RPMI7951 (cell line): ENCODE measurements at places on chromosomes 2 and 18. TPM values are rescaled to one million over a fixed set of nuclear protein-coding genes. Genes with fewer than 3 reads are reported as not detected.
A peak's percentile ranks its signal among the peaks of the same experiment; 100 is the strongest.

FTCDNL1 gene
- total RNA-seq, result 3.0 and 3.1 TPM in 2 replicates

PAIP2B gene
- 0.48 and 0.49 TPM in 2 replicates for total RNA-seq

GRCh38 chr2:25297738-25298137, 44.0 kb downstream of the DNMT3A start:
- no peak for DNase-seq

DNA sequence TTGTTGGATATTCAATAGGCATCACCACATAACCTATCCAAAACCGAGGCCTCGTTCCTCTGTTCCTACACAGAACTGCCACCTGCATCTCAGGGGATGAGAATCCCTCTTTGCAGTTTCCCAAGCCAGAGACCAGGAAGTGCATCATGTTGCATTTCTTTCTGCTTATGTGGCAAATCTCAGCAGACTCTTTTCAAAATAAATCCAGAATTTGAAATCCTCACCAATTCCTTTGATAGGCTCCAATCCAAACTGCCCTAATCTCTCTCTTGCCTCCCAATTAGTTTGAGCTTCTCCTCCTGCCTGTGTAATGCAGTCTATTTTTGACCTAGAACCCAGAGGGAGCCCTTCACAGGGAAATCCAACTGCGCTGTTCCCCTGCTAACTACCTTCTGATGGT, 215.5 kb downstream of the RNF144A start:
- no peak for DNase-seq

ZC3H15 gene
- 97.4 and 121 TPM in 2 replicates for total RNA-seq

DNA sequence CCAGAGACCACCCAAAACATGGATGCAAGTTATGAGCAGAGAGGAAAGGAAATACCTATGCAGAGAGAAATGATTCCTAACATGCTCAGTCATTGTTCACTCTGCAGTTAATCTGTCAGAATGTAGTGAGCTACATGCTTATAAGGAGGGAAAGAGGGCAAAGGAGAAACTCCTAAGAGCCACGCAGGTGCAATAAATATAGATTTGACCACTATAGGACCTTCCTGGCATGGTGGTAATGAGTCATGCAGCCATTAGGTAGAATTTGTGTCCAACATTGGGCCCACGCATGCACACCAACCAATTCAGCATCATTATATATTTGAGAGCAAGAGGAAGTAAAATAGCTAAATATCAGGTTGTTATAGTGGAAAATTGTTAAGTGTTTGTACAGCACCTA, 699.9 kb downstream of the DSC3 start:
- no peak for DNase-seq

SFXN5 gene
- 8.7 and 18.3 TPM in 2 replicates for total RNA-seq

DNA sequence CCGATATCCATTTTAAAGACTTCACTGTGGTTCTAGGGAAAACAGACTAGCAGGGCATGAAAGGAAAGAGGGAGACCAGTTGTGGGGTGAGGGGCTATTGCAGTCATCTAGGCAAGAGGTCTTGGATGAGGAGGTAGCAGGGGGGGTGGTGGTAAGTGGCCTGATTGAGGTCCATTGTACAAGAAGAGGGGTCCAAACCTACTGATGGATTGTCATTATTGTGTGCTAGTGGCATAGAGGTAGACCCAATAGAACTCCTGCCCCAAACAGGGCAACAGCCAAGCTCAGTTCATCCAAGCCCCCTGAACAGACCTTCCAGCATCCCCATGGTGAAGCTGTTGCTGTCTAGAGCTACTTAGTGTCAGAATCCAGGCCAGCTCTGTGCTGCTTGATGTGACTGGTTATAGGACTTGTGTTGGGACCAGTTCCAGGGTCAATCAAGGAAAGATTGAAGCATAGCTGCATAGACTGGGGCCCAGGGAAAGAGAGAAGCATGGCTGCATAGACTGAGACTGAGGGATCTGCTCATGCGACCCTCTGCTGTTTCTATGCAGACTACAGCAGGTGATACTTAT, 7.0 kb downstream of the ASAP2 start:
- DNase-seq, result no peak

- DNase-seq, result no peak
Observed at GRCh38 chr18:13562494-13563029, 163.8 kb downstream of the FAM210A start.

OTOS gene
- total RNA-seq, result 1.7 TPM in 1 of 2 replicates, not detected in the other

PCARE gene
- total RNA-seq, result not detected in 2 replicates

- DNase-seq, result no peak
Observed at GRCh38 chr2:214515111-214515510, 104.3 kb downstream of the VWC2L start.

MYOM1 gene
- 0.10 TPM in 1 of 2 replicates, not detected in the other for total RNA-seq

ODC1 gene
- 55.2 and 57.0 TPM in 2 replicates for total RNA-seq

GRCh38 chr2:178517496-178517895, 37.2 kb downstream of the PLEKHA3 start:
- no peak for DNase-seq

DNA sequence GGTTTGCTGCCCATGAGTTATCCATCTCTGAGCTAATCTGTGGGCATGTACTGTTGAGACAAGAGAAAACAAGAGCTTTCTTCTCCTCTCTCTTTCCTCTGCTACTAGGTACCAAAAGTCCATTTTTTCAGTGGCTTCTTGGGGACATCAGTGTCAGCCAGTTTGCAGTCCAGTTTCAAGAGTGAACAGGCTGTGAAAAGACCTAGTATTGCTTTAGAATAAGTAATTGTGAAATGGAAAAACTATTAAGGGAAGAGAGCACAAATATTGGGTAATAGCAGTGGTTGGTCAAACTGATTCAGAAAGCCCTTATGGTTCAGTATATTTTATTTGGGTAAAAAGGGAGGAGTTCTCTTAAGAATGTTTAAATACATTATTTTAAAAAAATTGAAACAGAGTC, 33.0 kb upstream of the MEP1B start:
- no peak for DNase-seq

DNA sequence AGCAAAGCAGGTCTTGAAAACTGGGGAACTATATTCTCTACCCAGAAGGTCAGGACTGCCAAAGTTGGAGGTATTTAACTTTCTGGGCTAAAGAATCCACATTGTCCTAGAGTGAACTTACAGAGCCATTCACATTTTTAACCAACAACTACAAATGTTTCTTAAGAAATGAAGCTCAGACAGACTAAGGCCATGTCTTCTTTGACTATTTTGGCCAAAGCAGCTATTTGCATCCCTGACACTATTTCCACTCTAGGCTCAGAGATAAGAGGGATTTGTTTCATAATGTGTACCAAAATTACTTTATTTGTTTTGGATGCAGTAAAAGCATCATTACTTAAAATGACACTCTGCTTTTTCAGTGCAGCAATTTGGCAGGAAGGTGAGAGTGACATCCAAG, 18.1 kb downstream of the PID1 start:
- DNase-seq, result no peak

- no peak for DNase-seq
Observed at GRCh38 chr2:40255103-40255502, 196.8 kb downstream of the SLC8A1 start.

GRCh38 chr18:50622865-50623393, 63.0 kb downstream of the MAPK4 start:
- DNase-seq, result no peak

SEH1L gene
- 22.0 and 27.8 TPM in 2 replicates for total RNA-seq

CTAGE1 gene
- 0.68 and 1.3 TPM in 2 replicates for total RNA-seq

DNA sequence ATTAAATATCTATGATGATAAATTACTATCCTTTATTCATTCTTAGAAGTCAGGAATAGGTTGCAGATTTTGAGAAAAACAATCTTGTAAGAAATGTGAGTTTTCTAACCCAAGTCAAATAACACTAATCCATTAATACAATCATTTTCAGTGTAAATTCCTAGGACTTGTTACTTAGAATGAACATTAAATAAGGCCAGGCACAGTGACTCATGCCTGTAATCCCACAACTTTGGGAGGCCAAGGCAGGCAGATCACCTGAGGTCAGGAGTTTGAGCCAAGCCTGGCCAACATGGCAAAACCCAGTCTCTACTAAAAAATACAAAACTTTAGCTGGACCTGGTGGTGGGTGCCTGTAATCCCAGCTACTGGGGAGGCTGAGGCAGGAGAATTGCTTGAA, 45.8 kb upstream of the CDKL4 start:
- DNase-seq, result peak; percentile 18

DNA sequence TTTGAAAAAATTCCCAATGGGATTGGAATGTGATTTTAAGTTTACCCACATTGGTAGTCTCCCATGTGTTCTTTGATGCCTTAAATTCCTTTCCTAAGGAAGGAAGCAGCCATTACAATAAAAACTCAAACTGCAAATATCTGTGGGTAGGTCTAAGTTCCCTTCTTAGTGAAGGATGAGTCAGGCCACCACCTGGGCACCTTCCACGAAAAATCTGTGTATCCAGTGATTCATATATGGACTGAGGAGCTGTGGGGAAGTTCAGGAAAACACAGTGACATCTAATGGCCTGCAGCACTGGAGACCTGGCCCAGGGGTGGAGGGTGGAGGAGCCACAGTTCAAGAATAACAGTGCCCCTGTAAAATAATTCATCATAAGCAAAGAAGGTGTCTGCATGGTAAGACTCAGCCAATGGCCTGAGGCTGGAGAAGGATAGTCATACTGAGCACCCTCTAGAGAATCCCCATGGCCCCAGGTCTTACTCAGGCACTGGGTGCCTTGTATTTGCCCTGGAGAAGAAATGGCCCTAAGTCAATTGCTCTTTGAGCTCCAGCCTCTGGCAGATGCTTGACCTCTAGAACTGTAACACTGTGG, 248.6 kb downstream of the SP3 start:
- peak; percentile 26 for DNase-seq

TMBIM1 gene
- total RNA-seq, result 151 and 154 TPM in 2 replicates

DNA sequence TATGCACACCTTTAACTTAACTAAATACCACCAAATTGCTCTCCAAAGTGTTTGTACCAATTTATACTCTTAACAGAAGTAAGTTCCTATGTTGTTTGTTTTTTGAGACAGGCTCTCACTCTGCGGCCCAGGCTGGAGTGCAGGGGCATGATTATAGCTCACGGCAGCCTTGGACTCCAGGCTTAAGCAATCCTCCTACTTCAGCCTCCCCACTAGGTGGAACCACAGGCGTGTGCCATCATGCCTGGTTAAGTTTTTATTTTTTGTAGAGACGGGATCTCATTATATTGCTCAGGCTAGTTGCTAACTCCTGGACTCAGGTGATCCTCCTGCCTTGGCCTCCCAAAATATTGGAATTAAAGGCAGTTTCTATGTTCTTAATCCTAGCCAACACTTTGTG, 13.1 kb upstream of the NAB1 start:
- DNase-seq, result peak; percentile 49

DNA sequence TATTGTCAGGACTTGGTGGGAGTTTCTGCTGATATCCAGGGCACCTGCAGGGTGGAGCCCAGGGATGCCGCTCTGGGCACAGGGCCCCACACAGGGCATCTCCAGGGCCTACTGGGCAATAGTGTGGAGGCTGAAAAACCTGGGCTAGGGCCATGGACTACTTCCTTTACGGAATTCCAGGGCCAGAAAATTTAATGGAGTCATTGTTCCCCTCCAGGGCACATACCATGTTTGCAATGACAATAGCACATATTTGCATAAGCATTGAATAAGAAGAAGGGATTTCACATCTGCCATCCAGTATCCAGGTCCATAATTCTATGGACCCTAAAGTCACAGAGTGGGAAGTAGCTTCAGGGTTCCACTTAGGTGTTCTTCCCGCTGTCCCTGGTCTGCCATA, 103.8 kb upstream of the TPO start:
- no peak for DNase-seq

- no peak for DNase-seq
Observed at GRCh38 chr2:201978986-201979385, 54.7 kb upstream of the FZD7 start.

GRCh38 chr2:37344453-37345361, at the start of gene QPCT:
Gene QPCT (plus strand): TSS chr2:37344630. CDS start chr2:37344732, 102 bp downstream.
- DNase-seq, result peak; percentile 78

GRCh38 chr2:174630107-174630506, 32.5 kb upstream of the WIPF1 start:
- no peak for DNase-seq

DNA sequence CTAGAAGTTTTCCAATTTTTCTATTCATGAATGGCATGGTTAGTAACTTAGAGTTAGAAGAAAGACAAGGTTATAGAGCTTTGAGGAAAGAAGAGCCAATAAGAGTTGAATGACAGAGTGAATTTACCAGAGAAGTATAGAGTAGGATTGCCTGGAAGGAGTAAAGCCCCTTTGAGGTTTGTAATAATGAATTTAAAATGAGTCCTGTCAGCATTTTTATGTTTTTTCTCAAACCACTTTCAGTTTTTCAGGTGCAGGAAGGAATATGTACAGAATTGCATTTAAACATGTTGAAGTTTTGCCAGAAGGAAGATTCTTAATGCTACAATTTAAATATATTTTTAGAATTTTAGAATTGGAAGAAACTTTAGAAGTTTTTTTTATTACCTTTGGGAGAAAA, 408.3 kb downstream of the DSC3 start:
- no peak for DNase-seq

DNA sequence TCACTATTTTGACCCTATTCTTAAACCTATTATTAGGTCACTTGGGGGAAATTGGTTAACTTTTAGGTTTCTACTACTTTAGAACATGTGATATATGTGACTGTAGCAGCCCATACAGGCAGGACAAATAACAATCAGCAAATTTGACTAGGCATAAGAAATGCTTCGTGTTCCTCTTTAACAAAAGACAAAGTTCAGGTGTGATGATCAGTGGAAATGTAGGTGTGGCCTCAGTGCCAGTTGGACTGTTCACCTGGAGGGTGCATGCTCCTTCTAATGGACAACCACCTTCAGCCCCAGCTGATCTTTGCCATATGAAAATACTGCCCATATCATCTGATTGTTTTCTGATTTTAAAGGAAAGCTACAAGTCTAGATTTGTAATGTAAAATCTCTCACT, 6.4 kb downstream of the PDK1 start:
- no peak for DNase-seq
